Uterus (tissue), 4 donors: ENCODE measurements at places on chromosomes 13 and 19. TPM values are rescaled to one million over a fixed set of nuclear protein-coding genes. Genes with fewer than 3 reads are reported as not detected.
A peak's percentile ranks its signal among the peaks of the same experiment; 100 is the strongest.

DNA sequence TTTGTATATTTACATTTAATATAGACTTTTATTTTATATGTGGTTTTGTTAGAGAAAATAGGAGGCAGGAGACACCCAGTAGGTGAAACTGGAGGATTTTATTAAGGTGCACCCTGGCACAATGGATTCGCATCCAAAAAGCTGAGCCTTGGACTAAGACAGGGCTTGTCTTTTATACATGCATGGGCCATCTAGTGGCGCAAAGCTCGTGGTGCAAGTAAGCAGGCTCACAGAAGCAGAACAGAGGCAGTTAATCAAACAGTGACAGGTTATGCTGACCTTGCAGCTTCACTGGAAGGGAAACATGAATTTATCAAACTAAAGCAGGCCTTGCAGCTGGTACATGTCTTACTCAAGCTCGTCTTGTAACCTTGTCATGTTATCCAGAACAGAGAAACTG is 58.8 kb upstream of the ZNF681 start:
- peak; percentile 54 for DNase-seq

- no peak for DNase-seq
These were observed 98.8 kb downstream of the ING1 start for GRCh38 chr13:110812121-110812868.

GRCh38 chr19:50952910-50953309 is at the start of gene KLK5:
Gene KLK5 (minus strand): TSS chr19:50953038. CDS start chr19:50952657, 381 bp downstream.
- no peak for DNase-seq

DNA sequence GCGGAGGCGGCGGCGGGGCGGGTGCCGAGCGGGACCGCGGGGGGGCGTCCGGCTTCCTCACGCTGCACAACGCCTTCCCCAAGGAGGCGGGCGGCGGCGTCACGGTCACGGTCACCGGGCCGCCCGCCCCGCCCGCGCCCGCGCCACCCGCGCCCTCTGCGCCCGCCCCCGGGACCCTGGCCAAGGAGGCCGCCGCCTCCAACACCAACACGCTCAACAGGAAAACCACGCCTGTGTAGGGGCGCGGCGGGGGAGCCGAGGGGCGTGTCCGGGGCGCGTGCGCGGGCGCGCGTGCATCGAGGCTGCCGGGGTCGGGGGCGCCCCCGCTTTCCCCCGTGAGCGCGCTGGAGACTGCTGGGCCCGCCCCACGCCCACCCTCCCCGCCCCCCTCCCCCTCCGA is 8.8 kb upstream of the CACNG6 start:
- peak; percentile 22 for DNase-seq

GRCh38 chr19:46862974-46863632 is 2.3 kb downstream of the ARHGAP35 start:
- peak; percentile 8 for DNase-seq

DNA sequence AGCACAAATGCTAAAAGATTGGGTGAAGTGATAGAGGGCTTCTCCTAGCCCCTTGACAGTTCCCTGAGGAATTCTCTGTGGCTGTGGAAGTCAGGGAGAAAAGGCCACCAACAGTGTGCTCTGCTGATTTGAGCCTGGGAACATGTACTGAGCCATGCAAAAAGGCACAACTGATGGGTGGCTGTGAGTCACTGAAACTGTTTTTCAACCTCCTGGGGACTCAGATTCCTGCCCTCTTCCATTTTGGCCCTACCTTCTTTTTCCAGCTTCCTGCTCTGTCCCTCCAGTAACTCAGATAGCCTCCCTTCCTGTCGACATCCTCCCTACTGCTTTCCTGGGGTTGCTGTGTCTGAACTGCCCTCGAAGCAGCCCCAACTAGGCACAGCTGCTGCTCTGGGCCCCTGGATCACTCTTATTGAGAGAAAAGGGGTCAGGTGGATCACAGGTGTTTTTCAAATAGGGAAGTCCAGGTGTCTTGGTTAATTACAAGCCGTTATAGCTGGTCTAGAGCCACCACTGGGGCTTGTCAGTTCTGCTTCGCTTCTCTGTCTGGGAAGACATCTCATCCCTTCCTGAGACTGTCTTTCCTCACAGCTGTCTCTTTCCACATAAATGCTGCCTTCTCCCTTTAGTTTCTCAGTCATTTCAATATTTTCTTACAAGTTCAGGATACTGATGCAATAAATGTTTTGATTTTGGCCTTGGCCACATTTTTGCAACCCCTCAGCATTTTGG is 13.7 kb downstream of the FAM124A start:
- DNase-seq, result no peak

DNA sequence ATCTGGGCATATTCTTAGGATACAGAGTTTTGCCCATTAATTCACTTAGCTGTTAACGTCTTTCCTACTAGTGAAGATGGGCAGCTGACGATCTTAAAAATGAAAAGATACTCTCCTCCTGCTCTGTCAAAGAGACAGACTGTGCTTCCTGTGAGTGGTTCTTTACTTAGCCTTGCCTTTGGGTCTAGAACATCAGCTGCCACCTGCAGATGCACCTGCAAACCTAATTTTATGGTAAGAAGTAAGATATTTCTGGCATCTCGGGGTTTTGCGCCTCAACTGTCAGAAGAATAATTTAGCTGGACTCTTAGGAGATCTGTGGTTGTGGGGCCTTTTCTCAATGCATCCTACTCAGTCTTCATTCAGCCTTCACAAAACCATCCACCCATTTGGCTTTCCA is 36.2 kb downstream of the TRPC4 start:
- no peak for DNase-seq

DNA sequence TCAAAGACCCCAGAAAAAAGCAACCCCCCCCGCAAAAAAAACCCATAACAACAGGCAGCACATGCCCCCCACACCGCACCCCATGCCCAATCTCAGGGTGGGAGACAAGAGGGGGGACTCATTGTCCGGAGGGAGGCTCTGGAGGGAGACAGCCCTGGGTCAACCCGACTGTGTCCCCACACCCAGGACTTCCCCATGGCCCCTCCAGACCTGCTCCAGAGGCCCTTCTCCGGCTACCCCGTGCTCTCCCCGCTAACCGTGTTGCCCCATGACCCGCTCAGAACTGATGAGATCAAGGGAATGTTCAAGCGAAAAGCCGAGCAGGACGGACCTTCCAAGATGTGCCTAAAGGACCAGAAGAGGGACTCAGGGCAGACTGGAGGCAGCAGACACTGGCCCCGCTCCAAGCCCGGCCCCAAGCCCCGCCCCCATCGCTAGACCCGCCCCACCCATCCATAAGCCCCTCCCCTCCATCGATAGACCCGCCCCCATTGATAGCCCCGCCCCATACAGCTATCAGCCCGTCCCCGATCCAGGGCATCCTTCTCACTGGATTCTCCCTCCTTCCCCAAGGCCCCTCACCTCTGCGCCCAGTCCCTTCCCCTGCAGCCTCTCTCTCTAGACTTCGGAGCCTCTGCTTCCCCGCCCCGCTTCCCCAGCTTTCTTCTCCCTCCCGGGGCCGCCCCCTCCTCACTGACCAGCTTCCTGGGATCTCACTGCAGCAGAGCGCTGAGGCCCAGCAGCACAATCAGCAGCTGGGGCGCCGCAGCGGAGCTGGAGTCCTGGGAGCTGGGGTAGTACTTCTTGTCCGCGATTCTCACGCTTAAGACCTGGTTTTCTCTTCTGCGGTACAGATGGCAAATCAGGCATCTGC is 2.2 kb downstream of the BST2 start:
- no peak for DNase-seq

The VSTM2B gene
- not detected for total RNA-seq

The ATP8A2 gene
- total RNA-seq, result 0.64 TPM

The GNA15 gene
- total RNA-seq, result 2.0 TPM

DNA sequence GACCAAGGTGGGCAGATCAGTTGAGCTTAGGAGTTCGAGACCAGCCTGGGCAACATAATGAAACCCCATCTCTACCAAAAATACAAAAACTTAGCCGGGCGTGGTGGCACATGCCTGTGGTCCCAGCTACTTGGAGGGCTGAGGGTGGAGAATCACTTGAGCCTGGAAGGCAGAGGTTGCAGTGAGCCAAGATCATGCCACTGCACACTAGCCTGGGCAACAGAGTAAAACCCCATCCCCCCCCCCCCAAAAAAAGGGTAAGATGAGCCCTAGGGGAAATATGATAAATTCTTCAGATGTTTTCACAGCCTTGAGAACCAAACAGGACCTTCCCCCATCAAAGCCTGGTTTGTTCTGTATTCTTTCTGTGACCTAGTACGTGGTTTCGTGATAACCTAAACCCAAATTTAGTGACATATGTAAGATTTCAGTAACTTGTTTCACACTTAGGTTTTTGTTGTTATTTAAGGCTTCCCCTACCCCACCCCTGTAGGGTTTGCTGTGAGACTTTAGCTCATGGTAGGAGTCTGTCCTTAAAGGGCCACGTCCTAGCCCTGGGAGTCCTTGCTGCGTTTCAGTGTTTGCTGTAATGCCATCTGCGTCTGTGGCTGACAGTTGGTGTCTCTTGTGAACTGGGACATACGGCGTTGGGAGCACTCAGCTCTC is 49.6 kb downstream of the MYO9B start:
- DNase-seq, result no peak
